Hindlimb muscle (tissue), 1 donor: ENCODE measurements at places on chromosomes 4 and X.

DNA sequence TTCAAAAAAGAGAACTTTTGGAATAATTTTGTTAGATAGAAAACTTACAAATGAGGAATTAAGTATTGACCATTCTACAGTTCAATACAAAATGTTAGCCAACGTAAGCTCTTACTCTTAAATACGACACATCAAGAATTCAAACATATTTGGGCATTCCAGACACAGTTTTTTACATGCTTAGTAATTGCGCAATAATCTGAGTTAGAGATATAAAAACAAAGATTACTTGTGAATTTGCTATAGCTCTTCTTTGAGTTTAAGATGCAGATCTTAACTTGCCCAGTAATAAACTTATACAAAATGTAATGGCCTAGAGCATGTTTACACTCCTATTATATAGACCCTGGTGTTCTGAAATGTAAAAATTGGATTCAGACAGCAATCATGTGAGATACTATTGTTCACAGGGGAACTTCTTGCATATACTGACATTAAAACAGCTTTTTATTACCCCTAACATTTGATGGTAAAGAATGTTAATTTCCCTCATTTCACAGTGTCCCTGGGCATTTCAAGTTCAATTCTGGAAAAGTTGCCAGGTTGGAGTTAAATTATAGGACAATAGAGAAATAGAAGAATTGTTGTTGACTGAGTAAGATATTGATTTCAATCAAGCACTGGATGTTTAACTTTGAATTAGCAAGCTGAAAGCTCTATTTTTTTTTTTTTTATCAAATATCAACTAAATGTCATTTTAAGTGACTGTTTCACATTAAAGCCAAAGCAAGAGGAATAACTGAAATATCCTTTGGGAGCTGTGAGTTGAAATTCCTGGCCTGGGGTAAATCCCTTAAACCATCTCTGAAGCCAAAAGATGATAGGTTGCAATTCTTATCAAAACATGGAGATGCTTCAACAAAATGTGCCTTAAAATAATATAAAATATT is 910 bp downstream of the HPGDS start:
- DNase-seq, result no peak

DNA sequence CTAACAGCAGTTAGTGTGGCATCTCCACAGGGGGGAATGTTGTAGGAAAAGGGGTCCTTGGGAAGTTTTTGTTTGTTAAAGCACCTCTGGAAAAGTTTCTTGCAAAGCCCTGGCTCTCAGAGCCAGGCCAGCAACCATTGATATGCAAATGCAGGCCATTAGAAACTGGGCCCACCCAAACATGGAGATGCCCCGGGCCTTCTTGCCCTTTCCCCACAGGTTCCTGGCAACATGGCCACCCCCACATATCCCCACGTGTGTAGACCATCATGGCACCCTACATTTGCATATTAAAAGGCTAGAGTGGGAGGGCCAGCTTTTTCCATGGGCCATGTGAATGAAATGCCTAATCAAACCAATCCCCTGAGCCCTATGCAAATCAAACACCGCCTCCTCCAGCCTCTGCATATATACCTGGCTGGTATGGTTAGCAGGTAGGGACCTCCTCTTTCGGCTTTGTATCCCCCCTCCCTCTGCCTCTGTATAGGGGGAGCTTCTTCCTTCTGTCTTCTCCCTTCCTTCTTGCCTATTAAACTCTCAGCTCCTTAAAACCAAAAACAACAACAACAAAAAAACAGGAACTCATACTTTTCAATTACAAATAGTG is 44.0 kb upstream of the ZCCHC13 start:
- no peak for DNase-seq

- no peak for DNase-seq
These were observed 821 bp downstream of the PLK4 start for GRCh38 chr4:127881563-127881864.

GRCh38 chr4:146450524-146450923 is 71.2 kb downstream of the SLC10A7 start:
- no peak for DNase-seq

- no peak for DNase-seq
These were observed 15.3 kb downstream of the FGFR3 start for GRCh38 chr4:1808396-1808795.

DNA sequence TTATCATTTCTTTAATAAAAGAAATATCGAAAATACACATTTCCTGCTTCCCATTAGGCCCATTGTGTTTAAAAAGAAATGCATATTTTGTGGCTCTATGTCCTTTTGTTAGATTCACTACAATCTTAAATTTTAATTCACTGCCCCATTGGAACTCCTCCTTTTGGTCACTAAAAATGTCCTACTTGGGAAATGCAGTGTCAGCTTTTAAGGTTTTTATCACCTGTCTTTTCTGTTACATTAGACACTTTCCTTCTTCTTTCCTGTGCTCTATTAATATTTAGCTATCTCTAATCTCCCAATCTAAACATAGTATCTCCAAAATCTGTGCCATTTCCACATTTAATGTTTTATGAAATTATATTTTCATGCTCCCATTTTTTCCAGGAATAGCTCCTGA is 164.9 kb upstream of the SPOCK3 start:
- no peak for DNase-seq

DNA sequence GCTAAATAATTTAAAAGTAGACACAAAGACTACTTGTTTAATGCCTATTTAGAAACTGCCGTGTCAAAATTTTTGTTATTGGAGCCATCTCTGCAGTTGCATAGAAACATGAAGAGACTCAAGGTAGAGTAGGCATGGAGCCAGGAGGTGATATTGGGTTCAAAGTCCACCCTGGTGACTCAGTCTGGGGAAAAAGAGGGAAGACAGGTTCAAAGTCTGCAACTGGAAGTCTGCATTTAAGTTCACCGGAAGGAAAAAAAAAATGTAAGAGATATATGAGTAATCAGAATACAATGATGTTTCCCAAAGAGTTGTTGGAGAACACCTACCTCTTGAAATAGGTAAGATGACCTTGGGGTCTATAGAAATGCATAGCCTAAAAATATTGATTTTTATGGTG is 67.4 kb upstream of the QRFPR start:
- DNase-seq, result no peak

- DNase-seq, result peak; percentile 24
These were observed 249.2 kb downstream of the TENM3 start for GRCh38 chr4:182492423-182492822.

DNA sequence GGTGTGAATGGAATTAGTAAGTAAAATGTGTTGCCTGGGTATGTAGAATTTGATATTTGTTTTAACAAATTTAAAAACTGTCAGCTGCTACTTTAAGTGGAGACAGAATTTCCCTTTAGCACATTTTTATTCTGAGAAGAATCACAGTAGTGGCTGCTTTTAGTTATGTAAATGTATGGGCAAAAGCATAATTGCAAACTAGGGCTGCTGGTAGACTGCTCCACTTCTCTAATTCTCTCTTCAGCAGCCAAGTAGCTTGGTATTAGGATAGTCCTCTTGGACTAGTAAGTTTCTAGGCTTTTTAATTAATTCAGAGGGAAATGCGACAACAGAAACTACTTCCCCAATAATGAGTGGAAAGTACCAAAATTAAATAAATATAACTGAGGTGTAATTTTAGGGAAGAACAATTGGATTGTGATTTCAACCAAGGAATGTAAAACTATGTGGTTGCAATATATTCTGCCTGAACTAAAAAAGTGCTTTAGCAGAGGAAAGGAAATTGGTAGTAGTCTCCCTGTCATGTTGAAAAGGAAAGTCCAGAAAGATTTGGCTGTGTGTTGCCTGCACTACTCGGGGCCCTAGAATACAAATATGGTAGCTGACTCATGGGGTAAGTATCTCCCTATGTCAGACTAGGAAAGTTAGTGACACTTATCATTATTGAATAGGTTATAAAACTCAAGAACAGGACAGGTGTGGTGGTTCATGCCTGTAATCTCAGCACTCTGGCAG is 9.2 kb upstream of the EIF4E start:
- DNase-seq, result no peak

DNA sequence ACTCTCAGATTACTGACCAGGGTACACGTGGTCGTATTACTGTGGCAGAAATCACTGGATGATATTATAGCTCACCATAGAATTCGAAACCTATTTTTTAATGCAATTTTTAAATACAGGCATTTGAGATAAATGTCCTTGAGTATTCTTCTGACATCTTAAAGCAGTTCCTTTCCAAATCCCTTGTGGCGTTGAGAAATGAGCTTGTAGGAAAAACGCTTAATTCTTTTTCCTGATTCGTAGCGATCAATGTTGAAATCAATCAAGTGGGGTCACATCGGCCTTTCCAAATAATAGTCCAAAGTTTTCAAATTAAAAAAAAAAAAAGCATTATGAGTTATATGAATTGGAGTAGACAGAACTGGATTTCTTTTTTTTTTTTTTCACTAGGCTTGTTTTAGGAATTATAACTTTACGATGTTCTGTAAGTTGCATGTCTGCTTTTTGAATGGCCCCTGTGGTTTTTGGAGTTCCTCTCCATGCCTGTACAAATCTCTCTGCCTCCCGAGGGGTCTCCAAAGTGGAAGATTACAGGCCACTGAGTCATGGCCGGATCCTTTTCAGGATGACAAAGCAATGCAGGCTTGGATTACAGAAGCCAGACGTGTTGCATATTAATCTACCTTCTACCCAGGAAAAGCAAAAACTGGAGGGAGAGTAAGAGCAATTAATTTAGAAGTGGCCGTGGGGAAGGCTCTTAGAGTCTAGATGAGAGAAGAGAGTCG is 226.1 kb downstream of the SHOX start:
- no peak for DNase-seq

GRCh38 chrX:40521868-40522450 is 58.8 kb upstream of the ATP6AP2 start:
- DNase-seq, result no peak

- no peak for DNase-seq
These were observed 63.0 kb downstream of the ARHGAP10 start for GRCh38 chr4:147794787-147795413.

DNA sequence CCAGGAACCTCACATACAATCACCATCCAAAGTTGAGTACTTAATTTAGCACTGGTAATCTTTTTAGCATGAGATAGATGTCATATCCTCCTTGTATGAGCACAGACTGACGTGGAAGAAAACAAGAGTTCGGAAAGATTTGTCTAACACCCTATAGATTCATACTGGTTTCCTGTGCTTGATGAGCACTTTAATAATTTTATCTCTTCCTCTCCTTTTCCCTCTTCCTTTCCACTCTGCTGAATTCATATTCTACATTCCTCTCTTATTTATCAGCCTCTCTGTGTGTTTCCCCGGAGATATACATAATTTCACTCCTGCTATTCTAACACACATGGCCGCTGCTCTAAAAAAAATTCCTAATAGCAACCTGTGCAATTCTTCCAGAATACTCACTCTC is 273.9 kb downstream of the AFF2 start:
- DNase-seq, result no peak
